ENCODE measurements at places on chromosomes 6 and 20.

DNA sequence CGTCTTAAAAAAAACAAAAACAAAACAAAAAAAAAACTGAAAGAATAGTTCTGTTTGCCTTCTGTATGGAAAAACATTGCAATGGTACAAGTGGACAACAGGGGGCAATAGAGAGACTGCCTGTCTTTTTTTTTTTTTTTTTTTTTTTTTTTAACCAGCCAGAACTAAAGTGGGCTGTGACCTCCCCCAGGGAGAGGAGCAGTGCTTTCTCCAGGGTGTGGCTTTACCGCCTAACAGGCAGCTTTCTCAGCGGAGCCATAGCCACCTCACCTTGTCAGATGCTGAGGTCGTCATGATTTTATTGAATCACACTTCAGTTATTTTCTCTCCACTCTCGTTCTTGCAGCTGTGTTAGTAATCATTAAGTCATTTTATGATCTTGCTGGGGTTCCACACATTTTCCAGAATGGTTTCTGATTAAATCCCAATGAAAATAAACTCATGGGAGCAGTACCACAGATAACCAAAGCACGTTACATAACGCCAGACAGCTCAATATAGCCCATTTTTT, 78.4 kb downstream of the GMPR start:
- no peak for DNase-seq

DNA sequence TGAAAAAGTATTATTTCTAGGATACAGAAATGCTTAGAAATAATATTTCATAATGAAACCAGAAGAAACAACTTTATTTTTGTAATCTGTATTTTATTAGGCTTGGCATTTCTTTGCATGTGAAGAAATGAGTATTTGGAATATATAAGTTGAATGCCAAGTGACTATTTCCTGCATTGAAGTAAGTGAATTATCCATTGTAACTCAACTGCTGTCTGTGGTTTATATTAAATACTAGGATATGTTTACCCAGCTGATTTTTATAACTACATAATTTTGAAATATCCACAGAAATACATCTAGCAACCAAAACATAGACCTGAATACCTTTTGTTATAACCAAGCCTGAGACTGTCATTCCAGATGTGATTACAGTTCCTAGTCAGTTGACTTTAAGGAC, 207.6 kb downstream of the THBS2 start:
- no peak for DNase-seq

DNA sequence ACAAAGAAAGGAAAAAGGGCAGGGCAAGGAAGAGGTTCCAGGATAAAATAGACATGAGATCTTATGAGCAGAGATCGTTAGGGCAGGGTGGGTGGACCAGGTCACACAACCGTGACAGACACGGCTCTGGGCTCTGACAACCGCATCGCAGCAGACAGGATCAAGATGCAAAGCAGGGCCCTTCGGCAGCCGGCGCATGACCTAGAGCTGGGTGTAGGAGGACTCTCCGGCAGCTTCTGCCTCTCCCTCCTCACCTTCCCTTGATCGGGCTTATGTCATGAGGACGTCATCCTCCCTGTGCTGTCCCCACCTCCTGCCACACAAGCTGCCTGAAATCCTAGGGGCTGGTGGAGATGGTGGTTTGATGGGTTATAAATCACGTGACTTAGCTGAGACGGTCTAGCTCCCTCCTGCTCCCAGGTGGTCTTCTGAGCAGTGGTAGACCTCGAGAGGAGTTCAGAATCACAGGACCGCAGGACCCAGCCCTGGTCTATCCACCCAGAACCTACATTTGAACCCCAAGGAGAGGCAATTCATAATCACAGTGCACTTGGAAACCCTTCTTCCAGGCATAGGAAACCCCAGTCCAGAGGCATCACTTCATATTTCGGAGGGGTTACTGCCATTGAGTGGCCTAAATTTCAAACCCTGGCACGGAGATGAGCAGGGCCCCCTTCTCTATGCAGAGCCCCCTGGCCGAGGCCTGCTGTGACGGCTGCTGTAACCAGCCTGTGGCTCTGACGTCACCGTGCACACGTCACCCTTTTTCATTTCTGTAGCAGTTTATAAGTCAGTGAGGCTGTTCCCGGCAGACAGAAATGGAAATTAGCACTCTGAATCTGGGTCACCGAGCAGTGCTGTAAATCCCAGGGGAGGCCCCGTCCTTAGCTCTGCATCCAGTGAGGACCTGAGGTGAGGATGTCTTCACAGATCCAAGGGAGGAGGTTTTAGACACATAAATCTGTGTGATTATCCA, 8.7 kb upstream of the CCR6 start:
- DNase-seq, result no peak

DNA sequence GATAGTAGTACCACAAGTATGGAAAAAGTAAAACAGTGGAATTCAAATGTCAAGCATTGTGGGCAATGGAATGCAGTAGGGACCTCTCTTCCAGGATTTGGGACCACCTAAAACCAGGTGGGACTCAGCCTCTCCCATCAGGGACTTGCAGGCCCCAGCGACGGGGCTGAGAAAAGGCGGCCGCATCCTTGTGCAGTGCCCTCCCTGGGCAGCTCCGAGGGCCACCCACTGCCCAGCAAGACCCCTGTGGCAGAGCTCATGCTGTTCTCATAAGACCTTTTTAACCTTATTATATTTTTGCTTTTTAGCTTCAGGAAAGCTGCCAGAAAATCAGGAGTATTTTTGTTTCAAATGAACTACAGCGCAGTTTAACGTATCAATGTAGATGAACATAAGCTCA, 142.6 kb upstream of the RPS6KA2 start:
- DNase-seq, result peak; percentile 1

DNA sequence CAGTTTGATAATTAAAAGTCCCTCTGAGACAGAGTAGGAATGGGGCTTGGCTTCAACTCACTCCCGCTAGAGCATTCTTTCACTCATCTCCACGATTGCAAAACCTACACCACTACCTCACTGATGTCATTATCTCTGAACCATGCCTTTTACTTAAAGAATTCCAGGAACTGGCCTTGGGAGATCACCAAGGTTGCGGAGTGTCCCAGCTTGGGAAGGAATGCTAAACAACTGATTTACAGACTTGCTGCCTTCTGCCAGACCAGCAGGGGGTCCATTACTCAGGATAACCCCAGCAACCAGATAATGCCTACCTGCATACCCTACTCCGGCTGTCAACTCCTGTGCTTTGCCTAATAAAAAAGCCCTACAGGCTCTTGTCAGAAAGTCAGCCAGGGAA, 102.2 kb upstream of the RALGAPA2 start:
- DNase-seq, result peak; percentile 11

GRCh38 chr6:157095569-157095968, 227.8 kb downstream of the TMEM242 start:
- DNase-seq, result no peak

- DNase-seq, result no peak
Observed at GRCh38 chr20:24535941-24536730, 66.7 kb downstream of the SYNDIG1 start.

DNA sequence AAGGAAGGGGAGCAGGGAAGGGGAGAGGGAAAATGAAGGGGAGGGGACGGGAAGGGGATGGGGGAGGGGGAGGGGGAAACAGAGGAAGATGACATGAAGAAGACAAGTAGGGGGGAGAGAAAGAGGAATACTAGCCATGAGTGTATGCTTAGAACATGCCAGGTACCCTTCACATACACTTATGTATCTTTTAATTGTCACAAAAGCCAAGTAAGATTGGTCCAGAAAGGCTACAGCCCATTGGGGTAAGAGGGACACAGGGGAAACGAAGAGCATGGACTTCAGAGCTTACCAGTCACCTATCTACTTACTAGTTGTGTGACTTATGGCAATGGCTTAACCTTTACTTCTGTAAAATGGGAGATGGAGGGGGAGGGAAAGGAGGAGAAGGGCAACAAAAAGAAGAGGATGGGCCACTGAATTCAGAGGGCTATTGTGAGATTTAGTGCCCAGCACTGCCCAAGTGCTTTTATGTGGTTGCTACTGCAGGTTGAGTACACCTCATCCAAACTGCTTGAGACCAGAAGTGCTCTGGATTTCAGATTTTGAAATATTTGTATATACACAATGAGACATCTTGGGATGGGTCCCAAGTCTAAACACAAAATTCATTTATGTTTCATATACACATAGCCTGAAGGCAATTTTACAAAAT, 90.3 kb downstream of the ARHGAP18 start:
- DNase-seq, result no peak

DNA sequence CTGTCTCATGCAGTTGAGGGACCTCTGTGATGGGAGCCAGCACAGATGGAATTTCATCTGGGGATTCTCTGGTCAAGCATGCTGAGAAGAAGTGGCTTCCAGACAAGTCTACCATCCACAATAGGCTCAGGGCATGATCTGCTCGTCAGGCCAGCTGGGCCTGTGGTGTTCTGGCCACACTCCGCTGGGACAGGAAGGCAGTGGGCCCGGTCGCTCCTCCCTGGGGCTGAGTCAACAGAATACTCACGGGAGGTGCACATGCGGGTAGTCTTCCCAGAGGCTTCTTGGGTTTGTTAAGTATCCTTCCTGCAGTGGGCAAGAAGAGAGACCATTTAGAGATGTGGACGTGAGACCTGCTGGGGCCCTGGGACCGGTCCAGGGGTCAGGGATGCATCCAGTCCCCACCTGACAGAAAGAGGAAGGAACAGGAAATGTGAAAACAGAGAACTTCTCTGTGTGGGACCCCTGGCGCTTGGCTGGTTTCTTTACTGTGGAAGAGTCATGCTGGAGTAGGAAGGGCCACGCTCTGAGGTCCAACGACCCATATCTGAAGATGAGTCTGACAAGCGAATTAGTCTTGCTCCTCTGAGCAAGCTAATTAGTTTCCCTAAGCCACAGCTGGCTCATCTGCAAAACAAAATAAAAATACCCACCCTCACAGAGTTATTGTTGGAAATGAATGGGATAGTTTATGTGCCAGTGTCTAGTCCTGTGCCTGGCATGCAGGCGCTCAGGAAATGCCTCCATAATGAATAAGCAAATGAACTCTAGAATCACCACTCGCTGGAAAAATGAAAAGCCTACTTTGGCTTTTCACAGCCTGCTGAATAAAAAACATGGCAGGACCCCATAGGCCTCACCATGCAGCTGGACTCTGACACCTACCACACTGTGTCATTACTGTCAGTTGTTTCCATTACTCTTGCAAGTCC, 67.3 kb downstream of the TRAM2 start:
- no peak for DNase-seq

DNA sequence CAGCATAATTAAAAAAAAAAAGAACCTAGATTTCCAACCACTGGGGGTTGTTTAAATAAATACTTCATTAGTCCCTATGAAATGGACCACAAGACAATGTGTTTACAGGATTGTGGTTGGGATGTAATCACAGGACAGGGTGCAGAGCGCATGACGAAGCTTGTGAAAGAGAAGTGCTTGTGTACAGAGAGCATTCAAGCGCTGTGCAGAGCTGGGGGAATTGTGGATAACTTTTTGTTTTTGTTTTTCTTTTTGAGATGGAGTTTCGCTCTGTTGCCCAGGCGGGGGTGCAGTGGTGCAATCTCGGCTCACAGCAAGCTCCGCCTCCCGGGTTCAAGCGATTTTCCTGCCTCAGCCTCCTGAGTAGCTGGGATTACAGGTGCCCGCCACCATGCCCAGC, 22.3 kb downstream of the LAMA5 start:
- no peak for DNase-seq

- DNase-seq, result no peak
Observed at GRCh38 chr6:165967810-165968407, 199.7 kb downstream of the TBXT start.

GRCh38 chr6:19587238-19587942, 249.8 kb upstream of the ID4 start:
- DNase-seq, result no peak

GRCh38 chr20:6588296-6588695, 179.2 kb upstream of the BMP2 start:
- DNase-seq, result no peak

GRCh38 chr6:149500096-149500495, 15.3 kb upstream of the ZC3H12D start:
- no peak for DNase-seq

DNA sequence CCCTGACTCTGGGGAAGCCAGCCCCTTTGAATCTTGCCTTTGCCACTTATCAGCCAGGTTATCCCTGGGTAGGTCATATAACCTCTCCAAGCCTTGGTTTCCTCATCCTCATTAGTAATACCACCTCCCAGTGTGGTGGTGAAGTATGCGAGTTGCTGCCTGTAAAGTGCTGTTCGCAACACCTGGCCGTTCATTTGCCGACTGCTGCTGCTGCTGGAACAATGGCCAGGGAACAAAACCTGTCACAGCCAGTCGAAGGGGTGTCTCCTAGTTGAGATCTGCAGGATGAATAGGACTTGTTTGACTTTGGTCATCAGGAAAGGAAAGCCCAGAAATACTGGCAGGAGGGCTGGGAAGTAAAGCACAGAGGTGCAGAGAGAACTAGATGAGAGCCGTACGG, 6.1 kb downstream of the MANBAL start:
- no peak for DNase-seq

DNA sequence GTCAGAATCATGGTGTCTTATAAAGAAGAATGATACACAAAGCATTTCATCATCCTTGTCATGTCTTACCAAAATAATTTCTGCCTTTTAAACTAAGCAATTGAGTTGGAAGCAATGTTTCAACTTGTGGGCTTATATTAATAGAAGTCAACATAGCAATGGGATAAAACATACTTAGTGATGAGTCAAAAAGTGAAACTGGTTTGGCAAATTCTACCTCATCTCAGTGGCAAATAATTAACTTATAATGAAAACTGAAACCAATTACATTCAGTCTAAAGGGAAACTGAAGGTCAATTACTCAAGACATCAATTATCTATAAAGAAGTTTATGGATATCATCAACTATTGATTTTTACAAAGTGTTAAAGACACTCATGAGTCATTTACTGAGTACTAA, 463.8 kb downstream of the BMP2 start:
- no peak for DNase-seq

DNA sequence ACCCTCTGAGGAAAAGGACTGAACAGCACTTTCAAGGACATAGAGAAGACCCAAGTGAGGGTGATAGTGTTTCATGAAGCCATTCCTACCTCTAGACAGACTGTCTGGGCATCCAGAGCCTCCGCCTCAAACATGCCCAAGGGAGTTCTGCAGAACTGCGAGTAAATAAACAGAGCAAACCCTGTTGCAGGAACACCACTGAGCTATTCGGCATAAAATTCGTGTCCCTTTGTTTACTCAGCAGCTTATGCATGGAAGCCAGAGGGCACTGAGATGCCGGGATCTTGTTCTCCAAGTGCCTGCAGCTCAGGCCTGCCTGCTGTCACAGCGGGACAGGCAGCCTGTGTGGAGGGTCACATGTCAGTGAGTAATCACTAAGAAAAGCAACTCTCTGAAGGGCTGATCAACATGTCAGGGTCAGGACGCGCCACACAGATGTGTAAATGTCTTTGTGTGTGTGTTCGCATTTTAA, 164.9 kb upstream of the HEY2 start:
- DNase-seq, result no peak

GRCh38 chr6:74676906-74677305, 528.9 kb downstream of the COL12A1 start:
- DNase-seq, result no peak

- no peak for DNase-seq
Observed at GRCh38 chr20:47713878-47714450, 71.3 kb downstream of the SULF2 start.

- DNase-seq, result no peak
Observed at GRCh38 chr6:55950071-55950814, 74.9 kb upstream of the BMP5 start.

GRCh38 chr6:145468534-145468933, 266.8 kb downstream of the EPM2A start:
- no peak for DNase-seq

Data from endothelial cell (in vitro differentiated cells).